ENCODE measurements at places on chromosomes 2 and 18.

DNA sequence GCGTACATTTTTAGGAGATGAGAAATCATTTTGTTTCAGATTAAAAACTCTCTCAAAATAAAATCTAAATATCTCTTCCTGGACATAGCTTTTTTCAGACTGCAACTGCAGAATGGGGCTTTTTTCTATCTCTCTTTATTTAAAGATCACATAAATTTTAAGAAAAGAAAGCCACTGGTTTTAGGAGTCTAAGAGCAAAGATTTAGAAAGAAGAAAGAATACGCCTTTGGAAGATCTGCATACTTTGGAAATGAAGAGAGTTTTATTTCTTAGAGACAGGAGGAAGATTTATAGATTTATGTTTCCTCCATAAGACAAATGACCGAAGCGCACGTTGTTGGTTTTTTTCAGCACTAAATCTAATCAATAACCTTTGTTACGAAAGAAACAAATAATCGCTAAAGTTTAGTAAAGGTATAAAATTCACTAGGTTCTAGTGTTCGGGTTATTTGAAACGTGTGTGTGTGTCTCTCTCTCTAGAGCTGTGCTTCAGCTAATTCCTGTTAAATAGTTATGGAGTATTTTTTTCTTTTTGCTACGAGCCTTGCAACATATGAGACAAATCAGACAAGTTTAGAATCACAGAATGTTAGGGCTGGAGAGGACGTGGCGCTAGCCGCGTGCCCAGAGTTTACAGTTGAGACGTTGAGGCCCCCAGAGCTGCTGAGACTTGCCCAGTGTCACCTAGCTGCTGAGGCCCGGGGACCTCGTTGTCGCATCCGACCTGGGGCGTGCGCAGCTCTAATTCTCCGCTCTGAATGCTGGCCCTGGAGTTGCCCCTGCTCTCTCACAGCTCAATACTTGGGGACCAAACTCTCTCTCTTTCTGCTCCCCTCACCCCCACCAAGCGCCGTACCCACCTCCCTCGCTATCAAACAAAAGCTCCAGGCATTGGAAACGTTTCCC lies 69.9 kb downstream of the CTAGE1 start:
- no peak for DNase-seq

DNA sequence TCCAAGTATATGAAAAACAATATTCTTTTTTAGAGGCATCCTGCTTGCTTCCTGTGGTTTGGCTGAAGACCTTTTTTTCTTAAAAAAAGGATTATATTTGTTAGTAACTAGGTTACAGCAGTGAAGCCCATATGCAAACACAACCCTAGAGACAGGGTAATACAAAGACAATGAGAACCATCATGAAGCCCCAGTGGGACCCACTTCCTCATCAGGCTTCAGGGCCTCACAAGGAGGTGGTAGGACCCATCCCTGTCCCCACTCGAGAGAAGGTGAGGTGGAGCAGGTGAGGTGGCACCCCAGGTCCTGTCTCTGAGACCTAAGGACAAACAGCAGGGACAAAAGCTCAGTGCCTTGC lies 80.3 kb downstream of the EDAR start:
- DNase-seq = no peak

- no peak for DNase-seq
Measured at GRCh38 chr2:181395851-181396250, 61.3 kb upstream of the ITGA4 start.

GRCh38 chr18:52577795-52578194 lies 237.8 kb downstream of the DCC start:
- no peak for DNase-seq

- DNase-seq = no peak
Measured at GRCh38 chr2:231720987-231721966, 13.0 kb downstream of the PTMA start.
